ENCODE measurements at places on chromosomes 16 and 17.
A peak's percentile ranks its signal among the peaks of the same experiment; 100 is the strongest.

DNA sequence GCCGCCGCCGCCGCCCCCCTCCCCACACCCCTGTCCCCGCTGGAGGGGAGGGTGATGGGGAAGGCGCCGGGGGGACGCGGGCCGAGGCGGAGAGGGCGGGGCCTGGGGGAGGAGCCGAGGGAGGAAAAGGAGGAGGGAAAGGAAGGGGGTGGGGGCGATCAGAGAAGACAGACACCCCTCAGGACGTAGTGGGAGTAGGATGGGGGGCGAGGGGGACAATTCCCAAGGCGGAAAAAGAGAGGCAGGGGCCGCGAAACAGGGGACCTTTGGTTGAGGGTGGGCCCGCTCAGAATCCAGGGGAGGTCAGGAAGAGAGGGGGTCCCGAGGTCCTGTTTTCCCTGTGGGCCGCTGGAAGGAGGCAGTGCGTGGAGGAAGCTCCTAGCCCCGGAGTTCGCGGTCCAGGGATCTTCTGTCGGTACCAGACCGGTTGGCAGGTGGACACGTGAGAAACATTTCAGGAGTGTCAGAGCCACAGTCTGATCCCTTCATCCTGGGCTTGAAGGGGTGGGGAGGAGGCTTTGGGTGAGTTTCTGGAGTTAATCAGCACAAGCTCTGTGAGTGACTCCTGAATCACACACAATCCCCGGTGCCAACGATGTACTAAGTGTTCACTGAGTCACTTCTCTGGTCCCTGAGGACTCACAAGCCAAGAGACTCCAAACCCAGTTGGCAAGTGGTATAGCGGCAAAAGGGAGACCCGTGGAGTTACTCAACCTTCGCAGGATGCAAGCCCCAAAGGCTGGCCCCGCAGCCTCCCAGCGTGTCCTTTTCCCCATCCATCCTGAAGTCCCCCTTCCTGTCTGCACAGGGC is at the start of gene XYLT1:
TSS of gene XYLT1 (minus strand) at position 53 of the 811 bp plus-strand sequence. CDS start 164 bp downstream, outside the sequence.
- DNase-seq: peak; percentile 60

DNA sequence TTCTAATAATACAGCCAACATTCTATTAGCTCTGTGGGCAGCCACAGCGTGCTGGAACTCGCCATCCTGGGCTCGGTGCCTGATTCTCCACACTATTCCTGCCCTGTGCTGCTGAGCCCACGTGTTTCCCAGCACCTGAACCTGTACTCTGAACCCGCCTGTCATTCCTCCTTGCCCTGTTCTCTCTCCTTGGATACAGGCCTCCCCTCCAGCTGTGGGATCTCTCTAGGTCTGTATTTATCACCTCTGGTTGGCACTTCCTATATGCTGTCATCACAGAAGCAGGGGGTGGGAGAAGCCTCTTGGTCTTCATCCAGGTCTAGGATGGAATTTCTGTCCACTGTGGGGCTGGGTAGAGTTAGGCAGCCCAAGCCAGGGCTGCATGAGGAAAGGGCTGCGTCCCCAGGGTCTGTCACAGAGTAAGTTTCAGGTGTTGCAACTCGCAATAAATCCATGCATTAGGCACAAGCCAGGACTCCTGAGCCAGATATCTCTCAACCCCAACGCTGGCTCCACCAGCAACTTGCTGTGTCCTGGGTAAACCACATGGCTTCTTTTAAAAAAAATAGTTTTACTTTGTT is 56.0 kb downstream of the ABAT start:
- no peak for DNase-seq

- DNase-seq: peak; percentile 57
These were observed 4.6 kb upstream of the ICAM2 start for GRCh38 chr17:64024781-64025731.

DNA sequence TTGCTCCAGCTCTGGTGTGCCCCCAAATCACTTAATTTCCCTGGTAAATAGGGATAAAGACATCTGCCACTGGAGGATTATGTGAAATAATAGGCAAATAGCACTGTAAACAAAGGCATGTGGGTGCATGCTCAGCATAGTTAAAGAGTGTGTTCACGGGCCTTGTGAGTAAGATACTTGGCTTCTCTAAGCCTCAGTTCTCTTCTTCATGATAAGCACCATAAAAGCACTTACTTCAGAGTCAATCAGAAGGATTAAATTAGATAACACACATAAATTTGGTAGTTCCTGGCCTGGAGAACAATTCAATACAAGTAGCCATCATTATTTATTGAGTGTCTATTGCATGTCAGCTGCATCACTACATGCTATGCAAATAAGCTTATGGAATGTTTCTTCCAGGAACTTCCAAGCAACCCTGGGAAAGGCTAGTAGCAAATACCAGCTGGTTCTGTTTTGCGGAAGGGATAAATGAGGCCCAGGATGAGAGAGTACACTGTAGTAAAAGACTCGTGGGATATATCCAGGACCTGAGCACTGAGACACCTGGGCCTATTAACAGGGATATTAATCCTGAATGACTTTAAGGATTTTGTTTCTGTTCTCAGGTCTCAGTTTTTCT is 14.5 kb downstream of the CCL11 start:
- no peak for DNase-seq

DNA sequence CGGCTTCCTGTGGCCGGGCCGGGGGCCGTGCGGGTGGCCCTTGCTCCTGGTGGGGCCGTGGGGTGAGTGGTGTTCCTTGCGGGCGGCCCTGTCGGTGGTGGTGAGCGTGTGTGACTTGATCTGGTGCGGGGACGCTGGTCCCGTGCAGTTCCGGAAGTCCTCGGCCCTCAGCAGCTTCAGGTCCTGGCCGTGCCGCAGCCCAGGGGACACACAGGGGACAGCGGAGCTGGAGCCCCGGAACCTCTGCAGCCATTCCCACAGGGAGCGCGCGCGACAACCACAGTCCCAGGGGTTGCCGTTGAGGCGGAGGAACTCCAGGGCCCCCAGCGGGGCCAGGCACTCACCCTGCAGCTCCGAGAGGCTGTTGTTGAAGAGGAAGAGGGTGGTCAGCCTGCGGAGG is 88.4 kb downstream of the RTN4RL1 start:
- no peak for DNase-seq

GRCh38 chr16:87966685-87967185 is 15.5 kb downstream of the BANP start:
- DNase-seq: no peak

DNA sequence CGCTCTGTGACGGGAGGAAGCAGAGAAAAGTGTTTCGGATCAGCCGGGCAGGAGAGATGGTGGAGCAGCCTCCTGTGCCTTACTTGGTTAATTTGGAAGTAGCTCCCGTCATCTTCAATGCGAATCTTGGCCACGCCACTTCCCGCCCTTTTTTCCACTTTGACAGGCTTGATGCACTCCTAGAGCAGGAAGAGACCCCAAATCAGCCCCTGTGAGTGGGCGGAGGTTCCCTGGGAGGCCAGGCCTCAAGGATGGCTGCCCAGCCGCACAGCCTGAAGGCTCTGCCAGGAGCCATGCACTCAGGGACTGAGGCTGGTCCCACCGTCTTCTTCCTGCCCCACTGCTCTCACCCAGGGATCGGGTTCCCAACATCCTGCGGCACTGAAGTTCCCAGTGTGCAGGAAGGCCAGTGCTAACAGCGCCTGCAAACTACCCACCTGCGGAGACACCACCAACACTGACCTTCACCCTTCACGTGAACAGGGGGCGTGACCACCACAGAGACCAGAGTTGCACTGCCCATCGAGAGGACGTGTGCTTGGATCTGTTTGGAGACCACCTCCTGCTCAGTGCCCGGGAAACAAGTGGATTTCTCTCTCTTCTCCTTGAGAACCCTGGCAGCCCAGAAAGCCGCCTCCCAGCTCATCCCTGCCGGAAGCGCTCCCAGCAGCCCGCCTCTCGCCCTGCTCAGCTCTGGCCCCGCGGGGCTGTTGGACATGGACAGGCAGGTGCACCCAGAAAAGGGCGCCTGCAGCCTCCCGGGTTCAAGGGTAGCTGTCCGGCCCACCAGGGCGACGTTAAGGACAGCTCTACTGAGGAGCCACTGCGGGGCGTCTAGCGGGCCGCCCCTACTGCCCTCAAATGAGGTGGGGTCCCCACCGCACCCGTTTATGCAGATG is 988 bp downstream of the CIAO3 start:
- no peak for DNase-seq

DNA sequence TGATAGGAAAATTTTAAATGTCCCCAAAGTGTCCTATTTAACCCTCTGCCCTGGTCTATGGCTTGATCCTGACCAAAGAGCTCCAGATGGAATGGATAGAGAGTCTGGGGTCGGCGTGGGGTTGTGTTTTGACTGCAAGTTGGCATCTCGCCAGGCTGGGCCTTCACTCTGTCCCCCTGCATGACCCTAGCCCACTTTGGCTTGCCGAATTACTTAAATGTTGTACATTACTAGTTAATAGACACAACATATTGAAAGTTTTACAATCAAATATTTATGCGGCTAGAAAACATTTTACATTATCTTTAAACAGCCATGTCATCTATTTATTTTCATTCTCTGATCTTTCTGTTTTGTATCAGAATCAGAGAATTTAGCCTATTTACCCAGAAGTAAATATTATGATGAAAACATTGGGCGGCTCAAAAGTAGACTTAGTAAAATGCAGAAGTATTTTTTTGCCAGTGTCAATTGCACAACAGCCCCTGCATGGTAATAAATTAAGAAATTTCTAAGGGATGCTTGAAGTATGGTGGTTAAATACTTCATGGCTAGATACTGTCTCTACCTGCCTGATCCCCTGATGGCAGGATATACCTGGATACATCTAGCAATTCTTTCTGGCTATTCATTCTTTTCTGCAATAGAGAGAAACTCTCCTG is 18.8 kb upstream of the MYOCD start:
- DNase-seq: no peak

- DNase-seq: no peak
These were observed at the start of gene TGFB1I1 for GRCh38 chr16:31471875-31472708. TGFB1I1 (plus strand) TSS chr16:31472152; CDS start chr16:31472189, 37 bp downstream.

DNA sequence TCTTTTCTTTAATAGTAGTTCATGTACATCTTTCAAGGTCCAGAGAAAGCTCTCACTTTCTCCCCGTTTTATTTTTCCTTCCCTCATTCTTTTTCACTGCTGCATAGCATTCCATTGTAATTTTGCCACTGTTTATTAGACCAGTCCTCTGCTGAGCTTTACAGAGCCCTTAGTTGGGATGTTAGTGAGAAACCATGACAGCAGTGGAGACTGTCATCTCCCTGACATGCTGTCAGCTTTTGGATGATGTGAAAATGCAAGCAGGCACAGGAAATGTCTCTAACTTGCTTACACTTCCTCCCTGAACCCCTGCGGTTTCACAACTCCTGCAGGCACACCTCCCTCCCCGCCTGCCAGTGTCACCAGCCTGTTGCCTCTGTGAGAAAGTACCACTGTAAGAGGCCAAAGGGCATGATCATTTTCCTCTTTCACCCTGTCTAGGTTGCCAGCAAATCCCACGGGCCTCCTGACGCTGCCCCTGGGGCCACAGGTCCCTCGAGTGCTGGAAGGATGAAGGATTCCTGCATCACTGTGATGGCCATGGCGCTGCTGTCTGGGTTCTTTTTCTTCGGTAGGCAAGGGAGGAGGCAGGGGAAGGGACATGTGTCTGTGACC is at the start of gene ITGAL:
TSS of gene ITGAL (plus strand) at position 415 of the 615 bp plus-strand sequence. CDS start at position 511, 96 bp downstream.
- DNase-seq: peak; percentile 81

GRCh38 chr16:8814095-8814806 is 16.6 kb downstream of the PMM2 start:
- DNase-seq: no peak

- DNase-seq: no peak
These were observed 167.5 kb upstream of the DNAH9 start for GRCh38 chr17:11430751-11431150.

GRCh38 chr17:75003957-75004355 is 8.5 kb upstream of the MRPL58 start:
- no peak for DNase-seq

GRCh38 chr17:63665527-63666214 is 34.3 kb downstream of the LIMD2 start:
- no peak for DNase-seq

DNA sequence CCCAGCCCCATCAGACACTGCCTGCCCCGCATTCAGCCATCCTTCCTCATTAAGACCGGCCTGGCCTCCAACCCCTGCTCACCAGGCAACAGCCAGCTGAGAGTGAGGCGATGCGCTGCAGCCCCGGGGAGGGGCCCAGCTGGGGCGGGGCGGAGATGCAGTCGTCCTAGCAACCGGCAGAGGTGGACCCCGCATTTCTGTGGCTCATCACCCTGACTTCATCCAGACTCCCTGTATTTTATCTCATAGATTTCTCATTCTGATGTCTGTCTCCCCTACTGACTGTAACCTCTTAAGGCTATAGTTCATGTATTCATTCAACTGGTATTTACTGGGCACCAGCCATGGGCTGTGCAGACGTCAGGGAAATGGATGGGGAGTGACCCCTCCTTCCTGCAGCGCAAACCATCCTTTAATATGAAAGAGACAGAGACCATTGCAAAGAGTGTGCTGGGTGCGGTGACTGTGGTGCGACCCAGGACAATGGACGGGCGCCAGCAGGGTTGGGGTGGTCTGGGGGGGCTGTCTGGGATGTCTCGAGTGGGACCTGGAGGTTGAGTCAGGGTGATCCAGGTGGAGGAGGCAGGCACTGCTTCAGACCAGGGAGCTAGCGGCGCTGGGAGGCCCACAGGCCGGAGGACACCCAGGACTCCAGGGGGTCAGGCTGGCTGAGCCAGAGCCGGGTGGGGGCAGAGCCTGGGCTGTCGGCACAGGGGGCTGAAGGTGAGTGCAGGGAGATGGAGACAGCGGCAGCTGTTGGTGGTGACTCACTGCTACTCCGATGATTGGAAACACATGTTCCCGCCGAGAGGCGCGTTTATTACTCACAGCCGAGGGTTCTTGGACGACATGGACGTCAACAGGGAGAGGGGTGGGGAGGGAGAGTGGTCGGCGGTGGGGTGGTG is 10.5 kb upstream of the TIMP2 start:
- DNase-seq: no peak

DNA sequence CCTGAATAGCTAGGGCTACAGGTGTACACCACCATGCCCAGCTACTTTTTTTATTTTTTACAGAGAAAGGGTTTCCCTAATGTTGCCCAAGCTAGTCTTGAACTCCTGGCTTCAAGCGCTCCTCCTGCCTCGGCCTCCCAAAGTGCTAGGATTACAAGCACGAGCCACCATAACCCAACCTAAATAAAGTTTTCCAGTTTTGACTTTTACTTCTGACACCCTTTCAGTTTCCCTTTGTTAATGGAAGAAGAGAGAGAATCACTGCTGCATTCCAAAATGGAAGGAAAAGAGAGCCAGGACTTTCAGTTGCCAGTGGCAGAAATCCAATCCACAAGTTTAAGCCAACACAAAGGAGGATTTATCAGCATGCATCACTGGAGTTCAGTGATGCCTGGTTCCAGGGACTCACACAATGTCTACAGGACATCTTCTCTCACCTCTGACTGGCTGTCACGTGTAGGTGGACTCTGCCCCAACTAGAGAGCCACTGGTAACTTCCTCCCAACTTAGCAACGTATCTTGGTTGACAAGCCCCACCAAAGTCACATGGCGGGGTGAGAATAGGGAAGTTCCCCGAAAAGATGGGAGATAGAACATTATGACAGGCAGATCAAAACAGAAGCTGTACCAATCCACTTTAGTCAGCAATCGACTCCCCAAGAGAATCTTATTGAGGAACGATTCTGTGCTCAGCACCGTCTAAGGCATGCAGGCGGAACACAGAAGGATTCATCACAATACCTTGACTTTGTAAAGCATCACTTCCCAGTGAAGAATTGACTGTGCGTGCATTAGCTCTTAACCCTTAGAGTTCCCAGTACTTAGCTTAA is 46.5 kb downstream of the GAS7 start:
- DNase-seq: no peak

- no peak for DNase-seq
These were observed 15.4 kb upstream of the KIF2B start for GRCh38 chr17:53807286-53807685.

GRCh38 chr16:75264999-75265910 is 13.8 kb upstream of the BCAR1 start:
- DNase-seq: no peak

Measured in activated CD4-positive, alpha-beta T cell treated with anti-CD3 and anti-CD28 coated beads, Interleukin-2, amount 50 U/mL, for 48 hours (primary cell).